Stimulated activated CD8-positive, alpha-beta memory T cell treated with anti-CD3 and anti-CD28 coated beads, Interleukin-4, amount 100 ng/mL, for 24 hours (primary cell): ENCODE measurements at places on chromosomes 16 and 17.

GRCh38 chr16:68749432-68749831 lies 12.3 kb downstream of the CDH1 start:
- DNase-seq = no peak

DNA sequence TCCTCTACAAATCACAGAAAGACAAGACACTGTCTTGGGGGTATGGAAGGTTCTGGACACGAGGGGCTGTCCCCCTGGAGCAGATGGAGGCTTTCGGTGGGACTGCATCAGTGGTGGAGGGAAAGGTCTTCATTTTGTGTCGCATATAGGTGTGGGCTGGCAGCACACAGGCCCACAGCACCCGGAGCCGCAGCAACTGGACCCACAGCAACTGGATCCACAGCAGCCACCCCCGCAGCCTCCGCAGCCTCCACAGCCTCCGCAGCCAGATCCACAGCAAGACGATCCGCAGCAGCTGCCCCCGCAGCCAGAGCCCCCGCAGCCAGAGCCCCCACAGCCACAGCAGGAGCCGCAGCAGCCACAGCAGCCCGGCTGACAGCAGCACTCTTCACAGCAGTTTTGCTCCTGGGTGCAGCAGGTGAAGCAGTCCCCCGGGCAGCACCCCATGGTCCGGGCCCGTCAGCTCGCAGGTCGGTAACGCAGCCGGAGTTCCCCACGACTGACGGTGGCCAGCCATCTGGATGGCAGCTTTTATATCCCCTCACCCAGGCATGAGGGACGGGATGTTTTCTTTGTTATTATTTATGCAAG lies at the start of gene KRTAP17-1:
TSS of gene KRTAP17-1 (minus strand) at position 507 of the 591 bp plus-strand sequence. CDS start at position 447, 60 bp downstream.
- no peak for DNase-seq

DNA sequence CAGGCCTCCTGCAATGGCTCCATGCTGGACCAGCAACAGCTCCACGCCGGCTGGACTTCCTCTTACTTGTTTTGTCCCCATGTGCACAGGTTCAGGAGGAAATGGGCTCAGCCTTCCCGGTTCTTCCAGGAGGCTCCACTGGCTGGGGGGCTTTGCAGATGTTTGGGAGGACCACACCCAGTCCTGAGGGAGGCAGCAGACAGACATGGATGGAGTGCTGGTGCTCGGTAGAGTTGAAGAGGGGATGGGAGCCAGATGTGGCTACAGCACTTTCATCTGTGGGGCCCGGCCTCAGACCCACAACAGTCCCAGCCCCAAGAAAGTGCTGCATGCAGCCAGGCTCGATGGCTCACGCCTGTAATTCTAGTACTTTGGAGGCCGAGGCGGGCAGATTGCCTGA lies 21.8 kb downstream of the NARF start:
- DNase-seq = no peak

DNA sequence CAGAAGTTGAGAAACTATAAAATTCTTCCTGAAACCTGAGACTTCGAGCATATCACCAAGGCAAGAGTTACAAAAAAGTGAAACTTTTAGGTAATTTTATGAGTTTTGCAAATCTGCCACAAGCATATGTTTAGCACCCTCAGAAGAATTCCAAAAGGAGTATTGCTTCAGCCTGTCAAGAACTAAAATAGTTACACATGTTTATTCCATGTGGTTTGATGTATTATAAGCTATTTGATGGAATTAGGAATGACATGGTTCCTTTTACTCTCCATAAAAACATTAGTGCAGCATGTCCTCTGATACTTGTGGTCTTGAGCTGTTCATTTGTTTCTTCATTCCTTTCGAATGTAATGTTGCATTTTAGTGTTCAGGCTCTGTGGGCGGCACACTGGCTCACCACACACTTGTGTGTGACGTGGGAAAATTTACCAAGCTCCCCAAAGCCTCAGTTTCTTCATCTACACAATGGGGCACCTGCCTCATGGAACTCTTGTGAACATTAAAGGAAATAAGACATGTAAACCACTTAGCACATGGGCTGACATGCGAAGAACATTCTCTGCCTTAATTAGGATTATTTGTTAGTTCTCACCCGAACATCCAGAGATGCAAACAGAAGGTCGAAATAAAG lies 204.2 kb upstream of the FOXF1 start:
- no peak for DNase-seq

DNA sequence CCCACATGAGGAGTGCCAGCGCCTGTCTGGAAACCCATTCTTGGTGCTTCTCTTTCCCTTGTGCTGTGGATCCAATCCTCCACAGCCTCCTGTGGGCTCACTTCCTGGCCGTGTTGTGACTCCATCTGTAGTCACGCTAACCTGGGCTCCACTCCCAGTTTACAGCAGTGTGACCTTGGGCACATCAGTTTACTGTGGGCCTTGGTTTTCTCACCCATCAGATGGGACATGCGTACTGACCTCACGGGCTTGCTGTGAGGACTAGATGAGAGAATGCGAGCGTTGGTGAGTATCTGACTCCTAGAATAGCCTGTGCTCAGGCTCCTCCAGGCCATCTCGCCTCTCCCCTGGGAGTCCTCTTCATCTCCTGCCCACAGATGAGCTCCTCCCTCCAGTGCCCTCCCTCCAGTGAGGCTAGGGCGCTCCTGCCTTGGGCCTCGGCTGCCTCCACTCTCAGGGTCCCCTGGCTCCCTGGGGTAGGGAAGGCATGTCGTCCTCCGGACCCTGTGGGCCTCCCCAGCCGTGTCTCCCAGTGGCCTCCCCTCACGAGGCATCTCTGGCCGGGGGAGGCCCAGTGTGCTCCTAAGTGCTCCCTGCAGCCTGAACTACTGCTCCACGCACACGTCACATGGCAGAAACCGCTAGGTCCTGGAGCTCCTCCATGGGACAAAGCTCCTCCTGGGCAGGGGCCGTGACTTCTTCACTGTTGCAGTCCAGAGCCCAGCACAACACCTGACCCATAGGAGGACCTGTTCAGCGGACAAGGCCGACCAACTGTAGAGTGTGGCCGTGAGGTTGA lies 5.2 kb upstream of the FOXJ1 start:
- DNase-seq = no peak

- no peak for DNase-seq
These were observed 15.3 kb upstream of the HEXD start for GRCh38 chr17:82402865-82403264.

DNA sequence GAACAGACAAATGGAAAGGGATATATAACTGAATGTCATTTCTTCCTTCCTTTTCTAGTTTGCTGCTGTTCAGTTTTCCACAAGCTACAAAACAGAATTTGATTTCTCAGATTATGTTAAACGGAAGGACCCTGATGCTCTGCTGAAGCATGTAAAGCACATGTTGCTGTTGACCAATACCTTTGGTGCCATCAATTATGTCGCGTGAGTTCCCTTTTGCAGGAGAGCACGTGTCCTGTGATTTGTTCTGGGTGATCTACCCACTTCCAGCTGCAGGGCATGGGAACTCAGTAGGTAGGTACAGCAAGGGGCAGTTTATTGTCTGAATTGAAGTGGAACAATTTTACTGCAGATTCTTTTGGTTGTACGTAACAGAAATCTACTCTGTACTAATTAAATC lies 8.8 kb downstream of the ITGAL start:
- no peak for DNase-seq

- DNase-seq = peak; percentile 52
These were observed 3.6 kb downstream of the IRF8 start for GRCh38 chr16:85902366-85903155.

GRCh38 chr16:24150282-24150681 lies 105.9 kb upstream of the CACNG3 start:
- no peak for DNase-seq

DNA sequence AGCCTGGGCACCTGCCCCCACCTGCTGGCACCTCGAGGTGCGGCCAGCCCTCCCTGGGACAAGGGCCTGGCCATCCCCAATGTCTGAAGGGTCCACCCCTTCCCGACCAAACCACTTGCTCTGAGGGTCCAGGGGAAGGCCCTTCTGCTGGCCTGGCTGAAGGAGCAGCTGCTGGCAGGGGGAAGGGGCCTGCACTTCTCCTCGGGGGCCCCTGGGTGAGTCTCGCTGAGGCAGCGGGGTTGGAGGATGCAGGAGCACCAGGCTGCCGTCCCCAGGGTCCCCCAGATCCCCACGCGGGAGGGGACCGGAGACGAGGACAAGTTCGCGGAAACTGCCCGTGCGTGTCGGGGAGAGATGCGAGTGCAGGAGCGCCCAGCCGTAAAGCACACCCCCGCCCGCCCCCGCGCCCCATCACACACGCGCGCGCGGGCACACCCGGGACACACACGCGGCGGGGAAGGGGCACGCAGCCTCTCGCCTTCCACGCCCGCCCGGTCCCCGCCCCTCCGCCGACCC lies 725 bp upstream of the CACNA1H start:
- peak; percentile 17 for DNase-seq

- peak; percentile 48 for DNase-seq
These were observed 21.9 kb downstream of the C1QTNF1 start for GRCh38 chr17:79045842-79046196.

GRCh38 chr17:59327981-59328290 lies 3.5 kb upstream of the YPEL2 start:
- DNase-seq = no peak

DNA sequence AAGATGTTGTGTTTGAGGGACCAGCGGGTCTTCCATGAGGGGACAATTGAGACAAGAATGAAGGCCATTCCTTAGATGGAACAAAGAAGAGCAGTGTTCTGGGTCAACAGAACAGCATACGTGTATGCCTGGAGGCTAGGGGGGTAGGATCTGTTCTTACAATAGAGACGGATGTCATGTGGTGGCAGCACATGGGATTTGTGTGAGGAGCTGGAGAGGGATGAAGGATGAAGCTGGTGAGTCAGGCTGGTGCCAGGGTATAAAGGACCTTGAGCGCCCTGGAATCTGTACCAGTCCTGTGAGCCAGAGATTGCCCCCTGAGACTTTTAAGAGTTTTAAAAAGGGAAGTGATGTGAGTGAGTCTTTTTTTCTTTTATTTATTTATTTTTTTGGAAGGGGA lies 22.8 kb upstream of the WFDC1 start:
- DNase-seq = no peak

GRCh38 chr17:74744349-74744713 lies 4.1 kb upstream of the NHERF1 start:
- DNase-seq = no peak

GRCh38 chr16:24853830-24854229 lies 8.1 kb downstream of the SLC5A11 start:
- DNase-seq = no peak

DNA sequence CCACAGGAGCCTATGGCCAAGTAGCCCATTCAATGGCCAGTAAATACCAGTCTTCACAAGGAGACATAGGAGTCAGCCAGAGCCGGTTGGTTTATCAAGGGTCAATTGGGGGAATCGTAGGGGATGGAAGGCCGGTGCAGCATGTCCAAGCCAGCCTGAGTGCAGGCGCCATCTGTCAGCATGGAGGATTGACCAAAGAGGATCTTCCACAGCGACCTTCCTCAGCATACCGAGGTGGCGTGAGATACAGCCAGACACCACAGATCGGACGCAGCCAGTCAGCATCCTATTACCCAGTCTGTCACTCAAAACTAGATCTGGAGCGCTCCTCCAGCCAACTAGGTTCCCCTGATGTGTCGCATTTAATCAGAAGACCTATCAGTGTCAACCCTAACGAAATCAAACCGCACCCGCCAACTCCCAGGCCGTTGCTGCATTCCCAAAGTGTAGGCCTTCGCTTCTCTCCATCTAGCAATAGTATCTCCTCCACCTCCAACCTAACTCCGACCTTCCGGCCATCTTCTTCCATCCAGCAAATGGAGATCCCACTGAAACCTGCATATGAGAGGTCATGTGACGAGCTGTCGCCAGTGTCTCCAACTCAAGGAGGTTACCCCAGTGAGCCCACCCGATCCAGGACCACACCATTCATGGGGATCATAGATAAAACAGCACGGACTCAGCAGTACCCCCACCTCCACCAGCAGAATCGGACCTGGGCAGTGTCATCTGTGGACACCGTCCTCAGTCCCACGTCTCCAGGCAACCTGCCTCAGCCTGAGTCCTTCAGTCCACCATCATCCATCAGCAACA lies 25.0 kb downstream of the CYB561 start:
- no peak for DNase-seq

DNA sequence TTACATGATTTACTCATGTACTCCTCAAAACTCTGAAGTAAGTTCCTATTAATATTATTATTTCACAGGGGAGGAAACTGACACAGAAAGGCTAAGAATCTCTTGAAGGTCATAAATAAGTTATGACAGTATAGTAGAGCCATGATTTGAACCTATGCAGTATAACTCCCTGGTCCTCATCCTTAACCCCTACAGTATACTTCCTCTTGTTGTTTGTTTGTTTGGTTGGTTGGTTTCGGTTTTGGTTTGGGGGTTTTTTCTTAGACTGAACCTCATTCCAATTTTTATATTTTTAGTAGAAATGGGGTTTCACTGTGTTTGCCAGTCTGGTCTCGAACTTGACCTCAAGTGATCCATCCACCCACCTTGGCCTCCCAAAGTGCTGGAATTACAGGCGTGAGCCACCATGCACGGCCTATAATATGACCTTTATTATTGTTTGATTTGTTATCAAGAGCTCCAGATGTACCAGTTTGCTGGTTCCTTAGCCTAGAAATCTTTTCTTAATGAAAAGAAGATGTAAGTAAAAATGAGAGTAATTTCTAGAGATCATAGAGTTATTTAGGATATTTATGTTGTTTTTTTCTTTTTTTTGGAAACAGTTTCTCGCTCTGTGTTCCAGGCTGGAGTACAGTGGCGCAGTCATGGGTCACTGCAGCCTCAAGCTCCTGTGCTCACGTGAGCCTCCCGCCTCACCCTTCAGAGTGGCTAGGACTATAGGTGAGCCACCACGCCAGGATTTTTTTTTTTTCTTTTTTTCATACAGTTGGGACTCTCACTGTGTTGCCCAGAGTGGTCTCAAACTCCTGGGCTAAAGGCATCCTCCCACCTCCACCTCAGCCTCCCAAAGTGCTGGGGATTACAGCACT lies 4.8 kb downstream of the PRR11 start:
- no peak for DNase-seq

GRCh38 chr17:30379303-30379902 lies 676 bp downstream of the CPD start:
- no peak for DNase-seq

DNA sequence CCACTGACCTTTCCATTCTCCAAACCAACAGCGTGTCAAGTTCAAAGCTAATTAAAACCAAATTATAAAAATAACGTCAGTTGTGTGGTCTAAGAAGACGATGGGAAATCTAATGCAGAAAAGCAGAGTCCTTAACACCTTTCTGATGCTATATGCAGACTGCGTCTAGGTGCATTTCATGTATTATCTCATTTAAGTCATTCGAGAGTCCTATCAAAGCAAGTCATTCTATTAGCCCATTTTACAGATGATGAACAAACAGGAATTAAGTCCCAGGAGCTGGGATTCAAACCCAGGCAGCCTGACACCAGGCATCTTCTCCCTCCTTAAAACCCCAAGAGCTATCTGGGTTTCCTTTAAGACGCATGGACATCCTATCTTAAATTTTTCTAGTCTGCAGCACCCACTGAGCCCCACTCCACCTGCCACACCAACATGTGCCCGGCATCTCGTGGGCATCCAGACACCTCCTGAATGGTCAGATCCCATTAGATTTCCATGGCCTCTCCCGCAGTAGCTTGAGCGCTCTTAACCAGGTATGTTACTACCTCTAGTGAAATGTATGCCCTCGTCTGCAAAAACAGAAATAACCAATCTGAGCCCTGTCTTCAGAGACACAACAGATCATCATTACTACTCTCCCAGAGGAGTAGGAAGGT lies 115.1 kb downstream of the ZFHX3 start:
- no peak for DNase-seq

- DNase-seq = no peak
These were observed 43.4 kb upstream of the CA10 start for GRCh38 chr17:52201767-52202519.
